DMS79 (cell line): ENCODE measurements at places on chromosomes 3 and 15.

DNA sequence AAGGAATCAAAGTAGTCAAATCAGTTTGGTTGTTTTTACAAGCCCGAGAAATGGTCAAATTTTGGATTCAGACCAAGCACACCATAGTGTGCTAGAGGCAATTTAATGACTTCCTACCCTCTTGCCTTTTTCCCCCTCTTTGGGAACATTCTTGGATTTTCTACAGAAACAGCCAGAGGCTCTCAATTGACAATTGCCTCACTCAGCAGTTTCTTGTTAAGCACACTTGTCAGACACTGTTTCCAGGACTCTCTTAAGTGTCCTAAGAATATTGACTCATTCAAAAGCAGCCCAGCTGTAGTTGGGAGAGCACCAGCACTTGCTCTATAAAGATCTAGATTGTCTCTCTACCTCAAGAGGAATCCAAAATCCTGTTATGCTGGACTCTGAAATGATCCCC, 1.5 kb upstream of the SLC35G2 start:
- peak; percentile 69 for DNase-seq

DNA sequence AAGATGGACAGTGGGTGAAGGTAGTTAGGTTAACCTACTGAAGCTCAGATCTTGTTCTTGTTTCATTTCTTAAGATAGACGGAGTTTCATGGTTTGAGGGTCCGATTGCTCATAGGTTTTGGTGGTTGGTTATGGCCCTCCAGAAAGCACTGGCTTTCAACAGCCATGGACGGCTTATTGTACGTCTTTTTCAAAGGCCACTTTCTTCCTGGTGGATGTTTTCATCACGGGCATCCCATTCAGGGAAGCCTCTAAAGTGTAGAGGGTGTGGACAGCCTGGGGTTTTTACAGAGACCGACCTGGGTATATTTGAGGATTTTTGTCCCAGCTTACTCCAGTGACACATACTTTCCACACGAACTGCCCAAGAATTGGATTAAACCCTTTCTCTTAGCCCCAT, 132.7 kb upstream of the ONECUT1 start:
- DNase-seq = no peak

- no peak for DNase-seq
Observed at GRCh38 chr3:182597621-182598041, 195.7 kb upstream of the ATP11B start.

DNA sequence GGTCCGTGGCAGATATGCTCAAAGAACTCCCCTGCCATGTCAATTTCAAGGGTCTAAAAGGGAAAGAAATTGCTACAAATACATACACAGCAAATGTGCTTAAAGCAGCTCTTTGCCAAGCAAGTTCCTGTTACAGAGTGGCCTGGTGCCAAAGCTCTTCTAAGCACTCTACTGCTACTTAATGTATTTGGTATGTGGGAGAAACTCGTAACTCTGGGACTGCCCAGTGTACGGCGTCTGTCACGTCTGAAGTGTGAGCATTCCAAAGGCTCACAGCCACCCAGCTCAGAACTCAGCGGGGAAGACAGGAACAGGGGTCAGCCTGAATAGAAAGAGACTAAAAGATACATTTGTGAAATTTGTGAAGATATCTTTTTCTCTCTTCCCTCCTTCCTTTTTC, 54.6 kb downstream of the RBMS3 start:
- DNase-seq = peak; percentile 76

GRCh38 chr15:40088929-40089755, 19.5 kb downstream of the BMF start:
- DNase-seq = no peak

GRCh38 chr15:33908406-33908805, 59.9 kb upstream of the CHRM5 start:
- no peak for DNase-seq

- no peak for DNase-seq
Observed at GRCh38 chr15:74121858-74122257, 8.5 kb upstream of the ISLR2 start.

GRCh38 chr3:181105646-181106045, 116.1 kb upstream of the DNAJC19 start:
- DNase-seq = no peak

DNA sequence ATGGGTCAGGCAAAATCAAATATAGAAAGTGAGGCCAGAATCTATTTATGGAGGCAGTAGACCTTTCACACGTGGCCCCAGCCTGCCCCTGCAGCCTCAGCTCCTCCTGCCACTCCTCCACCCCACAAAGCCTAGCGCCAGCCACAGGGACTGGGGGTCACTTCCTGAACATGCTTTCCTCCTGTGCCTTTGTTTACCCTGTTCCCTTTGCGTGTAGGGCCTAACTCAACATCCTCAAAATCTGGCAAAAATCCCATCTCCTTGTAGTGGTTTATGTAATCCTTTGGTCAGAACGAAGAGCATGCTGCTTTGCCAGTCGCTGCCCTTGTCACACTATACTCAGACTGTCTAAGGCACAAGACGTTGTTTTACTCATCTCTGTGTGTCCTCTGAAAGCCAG, 39.6 kb downstream of the KBTBD12 start:
- no peak for DNase-seq

DNA sequence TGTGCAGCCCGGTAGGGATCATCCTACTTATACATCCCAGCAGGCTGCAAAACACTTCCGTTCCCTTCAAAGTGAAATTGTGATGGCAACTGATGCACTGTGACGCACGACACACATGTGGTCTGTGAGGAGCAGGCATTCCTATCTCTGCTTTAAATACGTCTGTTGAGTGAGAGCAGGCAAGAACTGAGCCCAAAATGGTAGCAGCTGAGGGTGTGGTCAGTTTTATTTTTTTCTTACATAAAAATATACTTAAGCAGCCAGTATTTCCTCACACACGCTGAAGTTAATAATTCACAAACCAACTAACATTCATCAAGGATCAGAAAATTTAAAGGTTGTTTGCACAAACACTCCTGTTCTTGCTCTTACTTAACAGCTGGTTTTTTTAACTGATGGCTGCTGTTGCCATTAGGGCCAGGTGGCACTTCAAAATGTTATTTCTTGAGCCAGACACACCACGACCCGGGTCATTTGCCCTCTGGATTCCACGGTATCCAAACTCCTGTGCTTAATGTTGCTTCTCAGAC, 23.9 kb downstream of the LRIG1 start:
- DNase-seq = no peak

DNA sequence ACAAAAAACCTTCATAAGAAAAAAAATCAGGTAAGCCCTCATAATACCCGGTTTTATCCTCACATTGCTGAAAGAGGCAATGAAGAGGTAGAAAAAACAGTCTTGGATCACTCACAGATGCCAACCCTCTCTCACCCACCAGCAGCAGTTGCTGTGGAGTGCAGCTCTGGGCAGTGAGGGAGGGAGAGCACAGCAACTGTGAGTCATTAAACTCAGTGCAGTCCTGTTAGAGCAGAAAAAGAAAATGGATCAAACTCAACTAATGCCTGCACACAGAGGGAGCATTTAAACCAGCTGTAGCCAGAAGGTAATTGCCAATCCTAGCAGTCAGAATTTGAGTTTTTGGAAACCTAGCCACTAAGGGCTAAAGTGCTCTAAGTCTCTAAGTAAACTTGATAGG, 1050.6 kb upstream of the ALCAM start:
- DNase-seq = no peak

GRCh38 chr3:5232570-5232969, 45.1 kb downstream of the EDEM1 start:
- DNase-seq = no peak

DNA sequence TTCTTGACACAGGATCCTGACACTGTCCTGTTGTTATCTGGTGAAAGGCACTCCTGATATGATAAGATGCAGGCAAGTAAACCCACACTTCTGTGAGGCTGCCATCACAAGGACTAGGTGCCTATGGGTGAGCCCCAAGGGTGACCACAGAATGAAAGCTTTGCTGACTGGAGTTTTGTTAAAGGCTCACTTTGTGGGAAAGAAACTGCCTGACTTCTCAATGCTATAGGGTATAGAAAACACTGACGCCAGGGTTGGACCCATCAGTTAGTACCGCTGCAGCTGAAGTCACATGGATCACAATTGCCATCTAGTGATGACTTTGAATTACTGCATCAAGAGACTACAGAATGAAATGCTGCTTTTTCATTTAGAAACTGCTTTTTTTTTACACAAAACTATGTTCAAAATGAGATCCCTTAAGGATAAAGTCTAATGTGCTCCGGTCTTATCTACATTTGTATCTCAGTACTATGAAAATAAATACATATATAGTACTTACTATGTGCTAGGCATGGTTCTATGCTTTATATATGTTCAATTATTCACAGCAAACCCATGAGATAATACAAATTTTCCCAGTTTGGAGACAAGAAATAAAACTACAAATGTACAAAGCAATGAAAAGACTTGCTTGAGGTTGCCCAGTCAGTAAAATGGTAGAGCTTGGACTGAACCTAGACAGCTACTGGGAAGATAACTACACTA, 64.2 kb upstream of the CMSS1 start:
- DNase-seq = no peak
